ENCODE measurements at places on chromosomes 6 and 20.

- no peak for DNase-seq
Measured at GRCh38 chr20:19890445-19891051, 126.6 kb upstream of the NAA20 start.

GRCh38 chr6:153956808-153957207 is 82.2 kb upstream of the OPRM1 start:
- no peak for DNase-seq

- no peak for DNase-seq
Measured at GRCh38 chr6:69795469-69796072, 1.2 kb downstream of the LMBRD1 start.

GRCh38 chr20:38674092-38674764 is 50.1 kb upstream of the SLC32A1 start:
- DNase-seq = no peak

GRCh38 chr20:44532259-44532980 is 10.6 kb upstream of the SERINC3 start:
- DNase-seq = no peak

- DNase-seq = no peak
Measured at GRCh38 chr6:4100655-4101054, 21.7 kb upstream of the FAM217A start.

DNA sequence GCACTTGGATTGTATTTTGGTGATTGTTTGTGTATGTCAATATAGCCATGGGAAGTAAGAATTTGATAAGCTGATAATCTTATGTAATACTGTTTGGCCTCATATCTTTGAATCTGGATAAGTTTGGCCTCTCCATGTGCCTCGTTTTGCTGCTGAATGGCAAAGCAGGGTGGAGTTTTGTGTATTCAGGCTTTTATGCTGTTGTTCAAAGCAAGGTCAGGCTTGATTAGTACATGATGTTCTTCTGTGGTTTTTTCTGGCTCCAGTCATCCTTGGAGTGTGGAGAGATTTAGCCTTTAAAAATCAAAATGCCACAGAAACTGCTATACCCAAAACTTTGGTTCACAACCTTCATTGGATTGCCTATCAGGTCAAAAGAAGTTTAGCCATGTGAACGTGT is 728.9 kb upstream of the GJE1 start:
- DNase-seq = no peak

DNA sequence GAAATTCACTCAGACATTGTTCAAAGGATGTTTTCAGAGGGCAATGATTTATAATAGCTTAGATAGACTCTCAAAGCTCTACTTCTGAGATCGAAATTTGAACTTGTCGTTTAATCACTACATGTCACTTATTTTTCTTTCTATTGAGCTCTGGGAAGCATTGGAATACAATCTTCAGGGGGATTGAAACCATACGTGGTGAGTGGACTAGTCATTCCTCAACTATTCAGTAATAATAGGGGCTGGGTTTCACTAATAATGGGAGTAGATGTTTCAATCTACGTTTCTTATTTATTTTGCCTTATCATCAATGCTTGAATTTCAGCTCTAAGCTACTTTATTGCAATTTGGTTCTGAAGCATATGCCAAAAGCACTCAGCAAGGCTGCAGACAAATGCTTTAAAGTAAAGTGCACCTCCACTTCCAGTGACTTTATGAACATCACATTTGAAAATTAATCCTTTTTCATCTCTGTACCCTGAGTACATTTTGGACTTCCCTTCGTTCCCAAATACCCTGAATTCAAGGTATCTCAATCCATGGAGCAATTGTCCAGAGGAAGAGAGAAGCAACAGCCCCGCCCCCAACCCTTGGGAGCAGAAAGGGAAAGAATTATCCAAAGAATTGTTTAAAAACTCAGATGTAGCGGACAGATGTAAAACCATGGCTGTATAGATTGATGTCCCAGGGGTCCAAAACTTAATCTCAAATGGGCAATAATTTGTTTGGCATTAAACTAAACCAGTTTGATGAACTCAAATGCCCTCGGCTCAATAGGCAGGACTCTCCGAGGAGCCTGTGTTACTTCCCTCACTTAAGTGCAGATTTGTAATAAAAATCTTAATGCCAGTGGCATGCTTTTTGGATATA is 68.1 kb downstream of the HFE start:
- DNase-seq = no peak

- no peak for DNase-seq
Measured at GRCh38 chr6:153668758-153669157, 370.3 kb upstream of the OPRM1 start.

- DNase-seq = no peak
Measured at GRCh38 chr6:128826606-128827005, 56.3 kb upstream of the LAMA2 start.

All from T1000 (cell line).